ENCODE measurements at places on chromosomes 16 and 17.

GRCh38 chr17:49292901-49293300 lies 62.3 kb upstream of the PHOSPHO1 start:
- no peak for DNase-seq

DNA sequence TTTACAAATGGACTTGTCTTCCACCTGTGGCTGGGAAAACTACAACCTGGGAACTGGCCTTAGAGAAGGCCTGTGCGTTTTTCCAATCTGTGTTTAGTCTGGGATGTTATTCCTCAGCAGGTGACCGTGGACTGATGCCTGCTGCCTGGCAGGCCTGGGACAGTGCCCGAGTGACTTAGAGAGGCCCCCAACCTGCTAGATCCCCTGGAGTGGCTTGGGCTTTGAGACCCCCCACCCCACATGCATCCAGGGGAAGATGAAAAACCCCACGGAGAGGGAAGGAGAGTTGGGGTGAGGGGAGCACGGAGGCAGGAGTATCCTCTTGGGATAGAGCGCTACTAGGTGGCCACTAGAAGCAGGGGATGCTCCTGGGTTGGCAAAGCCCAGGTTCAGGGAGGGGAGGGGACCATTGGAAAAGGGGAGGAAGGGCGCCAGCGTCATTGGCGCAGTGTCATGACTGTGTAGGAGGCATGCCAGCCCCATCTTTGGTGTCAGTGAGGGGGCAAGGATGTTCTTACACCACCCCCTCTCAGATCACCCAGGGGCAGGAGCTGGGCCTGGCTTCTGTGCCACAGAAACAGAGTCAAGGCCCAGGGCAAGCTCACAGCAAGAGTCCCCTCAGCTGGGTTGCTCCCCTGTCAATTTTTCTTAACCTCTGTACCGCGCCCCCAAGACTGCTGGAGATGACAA lies 54.1 kb downstream of the MEAK7 start:
- DNase-seq = no peak

GRCh38 chr17:47899643-47900042 lies 3.6 kb downstream of the SP2 start:
- no peak for DNase-seq

DNA sequence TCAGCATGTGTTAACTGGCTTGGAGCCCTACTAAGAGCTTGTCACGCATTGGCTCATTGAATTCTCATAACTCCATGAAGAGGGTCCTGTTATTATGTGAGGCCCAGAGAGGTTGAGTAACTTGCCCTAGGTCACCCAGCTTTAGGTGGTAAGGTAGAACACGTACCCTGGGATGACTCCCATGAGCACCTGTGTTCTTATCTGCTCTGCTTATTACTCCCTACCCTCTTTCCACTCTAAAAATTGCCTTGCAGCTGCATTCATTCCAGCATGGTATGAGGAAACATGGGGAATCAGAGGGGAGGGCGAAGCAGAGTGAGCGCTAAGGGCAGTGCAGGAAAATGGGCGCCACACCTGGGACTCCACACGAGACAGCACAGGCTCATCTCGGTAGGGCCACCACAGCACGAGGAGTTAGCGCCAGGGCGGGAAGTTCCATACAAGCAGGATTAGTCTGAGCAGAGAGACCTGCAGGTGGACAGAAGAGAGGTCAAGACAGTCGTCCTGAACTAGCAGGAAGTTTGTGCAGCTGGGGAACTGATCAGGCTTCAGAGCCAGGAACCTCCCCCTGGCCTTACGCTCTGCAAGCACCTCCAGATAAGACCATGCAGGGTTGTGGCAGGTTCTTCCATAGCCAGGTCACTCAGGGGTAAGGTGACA lies 10.1 kb downstream of the COPZ2 start:
- no peak for DNase-seq

- no peak for DNase-seq
Observed at GRCh38 chr17:64126918-64127317, 3.0 kb downstream of the ERN1 start.

GRCh38 chr17:36460265-36460937 lies 26.1 kb upstream of the ZNHIT3 start:
- DNase-seq = no peak

GRCh38 chr17:30095507-30096244 lies 20.9 kb upstream of the NSRP1 start:
- no peak for DNase-seq

GRCh38 chr16:55367866-55368603 lies 44.0 kb downstream of the IRX6 start:
- no peak for DNase-seq

GRCh38 chr17:65809366-65809765 lies 247.9 kb upstream of the AXIN2 start:
- no peak for DNase-seq

GRCh38 chr17:56367366-56367765 lies 214.1 kb downstream of the ANKFN1 start:
- no peak for DNase-seq

- no peak for DNase-seq
Observed at GRCh38 chr17:8712698-8713097, 31.9 kb downstream of the CCDC42 start.

- DNase-seq = no peak
Observed at GRCh38 chr16:75287708-75288107, 36.3 kb upstream of the BCAR1 start.

DNA sequence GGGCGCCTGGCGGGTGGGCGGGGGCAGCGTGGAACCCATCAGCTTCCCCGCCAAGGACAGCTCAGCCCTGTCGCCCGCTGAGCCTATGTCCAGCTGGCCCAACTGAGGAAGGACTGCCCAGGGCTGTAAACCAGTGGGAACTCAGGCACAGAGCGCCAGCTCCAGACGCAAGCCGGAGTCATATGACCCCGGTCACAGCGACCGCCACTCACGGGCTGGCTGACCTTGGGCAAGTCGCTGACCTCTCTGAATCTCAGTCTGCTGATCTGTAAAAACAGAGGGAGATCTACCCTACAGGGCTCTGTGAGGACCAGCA lies 170.0 kb downstream of the C16orf78 start:
- no peak for DNase-seq

- no peak for DNase-seq
Observed at GRCh38 chr17:30248786-30249185, 13.3 kb upstream of the SLC6A4 start.

GRCh38 chr16:12315330-12316136 lies 339.0 kb downstream of the SNX29 start:
- no peak for DNase-seq

- DNase-seq = no peak
Observed at GRCh38 chr17:78771758-78772382, 10.2 kb downstream of the CYTH1 start.

DNA sequence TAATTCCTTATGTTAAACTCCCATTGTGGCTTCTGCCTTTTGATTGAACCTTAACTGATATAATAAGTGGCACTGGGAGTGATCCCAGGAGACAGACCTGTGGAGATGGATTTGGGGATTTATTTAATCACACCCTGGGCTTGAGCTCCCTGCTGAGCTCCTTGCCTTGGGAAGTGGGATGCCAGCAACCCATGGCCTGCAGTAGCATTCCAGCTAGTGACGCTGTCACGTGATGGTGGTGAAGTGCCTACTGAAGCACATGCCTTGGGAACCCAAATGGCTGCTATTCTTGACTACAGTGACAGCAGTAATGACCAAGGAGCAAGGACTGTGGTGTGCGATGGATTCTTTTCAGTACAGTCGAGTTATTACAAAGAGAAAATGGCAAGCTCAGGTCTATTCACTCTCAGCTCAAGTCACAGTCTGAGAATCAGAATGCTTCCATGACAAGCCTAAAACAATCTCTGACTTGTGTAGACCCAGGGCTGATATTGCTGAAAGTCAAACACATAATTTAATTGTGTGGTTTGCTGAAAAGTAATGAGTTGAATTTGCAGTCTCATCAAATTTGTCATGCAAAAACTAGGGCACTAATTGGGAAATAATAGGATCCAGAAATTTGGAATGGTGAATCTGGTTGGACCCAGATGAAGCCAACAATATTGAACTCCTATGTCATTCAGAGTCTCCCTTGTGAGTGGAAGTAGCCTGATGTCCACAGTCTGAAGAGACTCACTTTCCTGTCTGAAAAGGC lies 47.1 kb downstream of the BCL7C start:
- DNase-seq = no peak

GRCh38 chr17:19539040-19539399 lies 5.4 kb downstream of the SLC47A1 start:
- no peak for DNase-seq

- DNase-seq = no peak
Observed at GRCh38 chr16:84667600-84668309, 19.4 kb downstream of the KLHL36 start.

- no peak for DNase-seq
Observed at GRCh38 chr17:68459037-68459639, 1.8 kb upstream of the WIPI1 start.

DNA sequence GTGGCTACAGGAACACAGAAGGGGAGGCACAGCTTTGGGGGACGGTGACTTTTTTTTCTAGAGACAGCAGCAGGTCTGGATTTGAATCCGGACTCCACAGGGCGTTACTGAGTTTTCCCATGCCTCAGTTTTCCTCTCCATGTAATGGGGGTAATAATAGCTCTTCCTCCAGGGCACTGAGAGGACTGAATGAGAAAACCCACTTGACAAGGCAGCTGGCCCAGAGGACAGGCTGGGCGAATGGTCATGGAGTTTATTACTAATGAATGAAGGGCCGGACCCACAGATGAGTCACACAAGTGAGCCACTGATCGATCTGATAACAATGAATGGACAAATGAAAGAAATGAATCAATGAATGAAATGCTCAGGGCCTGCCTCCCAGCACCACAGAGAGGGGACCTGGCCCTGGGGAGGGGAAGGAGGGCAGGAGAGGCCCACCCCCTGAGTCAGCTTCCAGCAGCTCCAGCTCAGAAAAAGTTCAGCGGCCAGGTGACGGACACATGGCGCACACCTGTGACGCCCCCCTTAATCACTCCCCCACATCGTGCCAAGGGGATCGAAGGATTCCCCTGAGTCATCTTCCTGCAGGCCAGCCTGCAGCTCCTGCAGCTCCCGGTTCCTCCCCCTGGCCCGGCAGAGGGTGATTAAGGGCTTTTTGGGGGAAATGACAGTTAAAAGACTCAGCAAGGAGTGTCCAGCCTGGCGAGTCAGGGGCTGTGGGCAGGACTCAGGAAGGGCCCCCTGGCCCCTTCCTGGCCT lies 54.3 kb downstream of the SOCS1 start:
- DNase-seq = peak; percentile 12

- no peak for DNase-seq
Observed at GRCh38 chr17:834136-834535, 52.0 kb downstream of the MRM3 start.

GRCh38 chr17:38877130-38877851 lies 7.4 kb downstream of the LASP1 start:
- no peak for DNase-seq

DNA sequence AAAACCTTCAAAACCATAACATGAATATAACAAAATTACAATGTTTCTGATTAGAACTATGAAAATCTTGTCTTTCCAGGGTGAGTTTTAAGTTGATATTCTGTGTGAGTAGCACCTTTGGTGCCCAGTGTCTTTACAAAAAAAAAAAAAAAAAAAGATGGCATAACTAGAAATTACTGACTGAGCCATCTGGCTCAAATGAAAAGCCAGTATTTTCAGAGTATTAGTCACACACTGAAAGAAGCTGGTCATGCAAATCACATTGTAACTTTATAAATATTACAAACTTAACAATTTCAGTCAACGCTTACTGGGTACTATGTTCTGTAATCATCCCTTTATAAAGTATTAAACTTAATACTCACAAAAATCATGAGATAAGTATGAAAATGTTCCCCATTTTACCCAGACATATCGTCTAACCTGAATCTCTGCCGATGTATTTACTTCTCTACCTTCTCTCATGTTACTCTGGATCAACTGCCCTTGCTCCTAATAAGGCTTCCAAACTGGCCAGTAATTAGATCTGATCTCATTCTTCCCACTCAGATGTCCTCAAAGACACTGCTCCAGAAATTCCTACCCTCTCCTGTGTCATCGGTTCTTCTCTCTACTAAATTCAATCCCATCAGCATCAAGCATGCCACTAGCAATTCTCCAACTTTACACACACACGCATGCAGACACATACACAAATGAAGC lies 25.4 kb downstream of the UBE2G1 start:
- DNase-seq = no peak

- DNase-seq = no peak
Observed at GRCh38 chr16:30018731-30019158, 4.3 kb upstream of the C16orf92 start.

DNA sequence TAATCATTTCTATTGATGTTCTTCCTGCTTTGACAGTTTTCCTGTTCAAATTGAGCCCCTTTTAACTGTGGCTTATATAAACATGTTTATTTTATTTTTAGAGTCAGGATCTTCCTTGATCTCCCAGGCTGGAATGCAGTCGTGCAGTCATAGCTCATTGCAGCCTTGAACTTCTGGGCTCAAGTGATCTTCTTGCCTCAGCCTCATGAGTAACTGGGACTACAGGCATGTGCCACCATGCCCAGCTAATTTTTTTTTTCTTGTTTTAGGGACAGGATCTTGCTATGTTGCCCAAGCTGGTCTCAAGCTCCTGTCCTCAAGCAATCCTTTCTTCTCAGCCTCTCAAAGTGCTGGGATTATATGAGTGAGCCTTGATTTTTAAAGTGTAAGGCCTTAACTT lies 14.7 kb downstream of the PHKB start:
- no peak for DNase-seq

- no peak for DNase-seq
Observed at GRCh38 chr16:47970291-47970931, 185.4 kb downstream of the ABCC12 start.

GRCh38 chr16:58499615-58500351 lies at the start of gene NDRG4:
NDRG4 (plus strand) TSS chr16:58500143; CDS start chr16:58500249, 106 bp downstream.
- DNase-seq = peak; percentile 56

GRCh38 chr16:180681-181564 lies 664 bp downstream of the HBQ1 start:
- peak; percentile 86 for DNase-seq

- DNase-seq = no peak
Observed at GRCh38 chr16:70561623-70562022, 38.0 kb downstream of the SF3B3 start.

DNA sequence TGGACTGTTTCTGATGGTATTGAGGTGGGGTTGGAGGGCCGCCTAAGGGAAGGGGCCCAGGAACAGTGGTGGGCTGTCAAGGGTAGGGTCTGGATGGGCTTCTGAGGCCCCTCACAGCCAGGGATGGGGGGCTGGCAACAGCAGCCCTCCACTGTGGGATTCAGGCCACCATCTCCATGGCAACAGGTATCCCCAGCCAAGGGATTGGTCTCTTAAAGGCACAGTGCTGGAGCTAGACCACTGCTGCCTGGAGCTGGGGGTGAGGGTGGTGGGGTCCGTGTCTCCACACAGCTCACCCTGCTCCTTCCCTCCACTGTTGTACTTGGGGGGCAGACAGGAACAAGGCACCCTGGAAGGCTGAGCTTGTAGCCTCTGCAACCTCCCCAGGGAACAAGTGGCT lies 41.8 kb downstream of the PSME3IP1 start:
- DNase-seq = no peak

All from stimulated activated CD4-positive, alpha-beta T cell treated with anti-CD3 and anti-CD28 coated beads, Interleukin-1b, Interleukin-23, amount 100 ng/mL, for 48 hours (primary cell).